Central memory CD8-positive, alpha-beta T cell (primary cell): ENCODE measurements at places on chromosomes 5 and 9.

- DNase-seq = no peak
Measured at GRCh38 chr9:75993434-75993833, 103.0 kb downstream of the PCSK5 start.

DNA sequence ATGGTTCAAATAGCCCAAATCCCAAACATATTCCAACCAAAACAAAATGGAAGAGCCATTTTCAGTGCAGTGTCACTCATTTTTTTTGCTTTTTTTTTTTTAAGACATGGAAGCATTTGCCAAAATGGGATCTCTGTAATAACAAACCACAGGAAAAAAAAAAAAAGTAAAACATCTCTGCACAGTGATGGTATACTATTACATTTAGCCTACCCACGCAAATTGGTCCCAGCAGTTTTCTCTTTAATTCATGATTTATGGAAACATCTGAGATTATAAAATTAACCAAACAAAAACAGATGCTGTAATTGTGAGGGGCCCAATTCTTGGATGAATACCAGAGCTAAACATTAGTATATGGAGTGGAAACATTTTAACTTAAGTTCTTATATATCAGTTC, 566.6 kb downstream of the ZNF608 start:
- no peak for DNase-seq

DNA sequence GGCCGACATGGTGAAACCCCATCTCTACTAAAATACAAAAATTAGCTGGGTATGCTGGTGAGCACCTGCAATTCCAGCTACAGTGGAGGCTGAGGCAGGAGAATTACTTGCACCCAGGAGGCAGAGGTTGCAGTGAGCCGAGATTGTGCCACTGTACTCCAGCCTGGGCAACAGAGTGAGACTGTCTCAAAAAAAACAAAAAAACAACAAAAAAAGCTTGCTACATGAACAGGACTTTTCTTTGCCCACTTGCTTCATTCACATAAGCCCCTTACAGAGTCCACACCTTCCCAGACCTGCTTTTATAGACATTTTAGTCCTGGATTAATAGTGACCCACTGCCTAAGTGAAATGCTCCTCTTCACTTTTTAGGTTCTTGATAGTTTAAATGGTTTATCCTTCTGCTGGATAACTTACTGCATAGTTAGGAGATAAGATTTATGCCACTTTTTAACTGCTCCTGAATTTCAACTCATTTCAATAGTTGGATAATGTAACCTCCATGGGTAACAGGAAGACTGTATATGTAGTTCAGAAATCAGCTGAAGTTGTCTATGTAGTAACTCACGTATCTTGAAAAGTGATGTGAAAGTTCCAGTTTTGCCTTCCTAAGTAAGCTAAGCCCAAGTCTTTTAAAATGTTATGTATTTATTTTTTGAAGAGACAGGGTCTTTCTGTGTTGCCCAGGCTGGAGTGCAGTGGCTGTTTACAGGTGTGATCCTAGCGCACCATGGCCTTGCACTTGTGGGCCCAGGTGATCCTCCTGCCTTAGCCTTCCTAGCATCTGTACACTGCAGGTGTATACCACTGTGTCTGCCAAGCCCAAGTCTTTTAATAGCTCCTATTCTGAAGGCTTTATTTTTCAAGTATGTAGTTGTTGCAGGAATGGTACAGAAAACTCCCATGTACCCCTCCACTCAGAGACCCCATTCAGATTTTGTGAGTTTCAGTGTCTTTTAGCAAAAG, 19.7 kb downstream of the SUB1 start:
- no peak for DNase-seq

DNA sequence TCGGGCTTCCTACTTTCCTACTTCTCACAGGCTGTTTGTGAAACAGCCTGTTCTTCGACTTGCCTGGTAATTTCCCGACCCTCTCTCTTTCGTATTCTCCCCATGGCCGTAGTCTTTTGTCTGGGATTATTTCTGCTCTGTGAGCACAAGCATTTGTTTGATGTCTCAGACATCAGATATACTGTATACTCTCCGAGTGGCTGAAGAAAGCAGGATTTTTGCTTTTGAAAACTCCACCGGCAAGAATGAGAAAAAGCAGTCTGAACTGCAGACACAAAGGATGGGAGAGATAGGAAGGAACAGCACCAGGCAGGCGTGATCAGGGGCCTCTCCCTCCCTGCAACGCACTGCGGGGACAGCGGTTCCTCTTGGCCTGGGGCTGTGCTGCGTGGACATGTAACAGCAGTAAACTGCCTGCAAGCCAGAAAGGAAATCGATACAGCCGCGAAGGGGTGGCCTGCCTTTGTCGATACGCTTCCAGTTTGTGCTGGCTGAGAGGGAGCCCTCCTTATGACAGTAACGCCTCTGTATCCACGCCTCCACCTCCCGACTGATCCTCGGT, 313.9 kb upstream of the TLE4 start:
- DNase-seq = no peak

- DNase-seq = no peak
Measured at GRCh38 chr5:142872795-142873194, 102.6 kb downstream of the ARHGAP26 start.

DNA sequence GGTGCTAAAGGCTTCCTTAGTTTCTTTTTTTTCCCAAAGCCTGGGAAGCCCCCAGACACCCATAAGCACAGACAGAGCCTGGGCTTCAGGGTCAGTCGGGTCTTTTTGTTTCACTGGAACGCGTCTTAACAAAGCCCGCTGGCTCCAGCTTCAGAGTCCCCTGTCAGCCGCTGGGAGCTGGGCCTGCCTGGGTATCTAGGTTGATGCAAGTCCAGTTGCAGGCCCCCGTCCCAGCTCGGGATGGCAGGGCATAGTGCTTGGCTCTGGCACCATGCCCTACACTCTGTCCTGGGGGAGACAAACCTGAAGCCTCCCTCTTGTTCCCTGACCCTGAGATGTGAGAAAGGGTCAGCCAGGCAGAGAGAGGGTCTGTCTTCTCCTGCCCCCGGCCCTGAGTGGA, 14.5 kb downstream of the OLFM1 start:
- DNase-seq = no peak

DNA sequence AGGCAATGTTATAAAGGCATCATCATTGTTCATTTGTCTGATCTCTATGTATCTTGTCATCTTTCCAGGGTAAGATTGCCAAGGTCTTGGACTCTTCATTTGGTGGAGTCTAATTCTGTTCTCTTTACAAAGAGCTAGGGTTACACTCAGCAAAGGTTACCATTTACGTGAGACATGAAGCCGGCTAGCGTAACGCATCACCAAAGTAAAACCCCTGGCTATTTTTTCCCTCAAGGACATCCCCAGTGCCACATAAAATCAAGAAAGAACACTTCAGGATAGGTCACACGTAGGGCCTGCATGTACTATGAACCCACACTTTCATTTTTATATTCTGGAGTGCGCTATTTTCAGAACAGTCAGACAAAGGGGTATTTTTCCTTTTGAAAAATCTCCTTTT, 20.0 kb upstream of the MYOT start:
- DNase-seq = no peak

- no peak for DNase-seq
Measured at GRCh38 chr5:14004598-14005394, 60.3 kb upstream of the DNAH5 start.

DNA sequence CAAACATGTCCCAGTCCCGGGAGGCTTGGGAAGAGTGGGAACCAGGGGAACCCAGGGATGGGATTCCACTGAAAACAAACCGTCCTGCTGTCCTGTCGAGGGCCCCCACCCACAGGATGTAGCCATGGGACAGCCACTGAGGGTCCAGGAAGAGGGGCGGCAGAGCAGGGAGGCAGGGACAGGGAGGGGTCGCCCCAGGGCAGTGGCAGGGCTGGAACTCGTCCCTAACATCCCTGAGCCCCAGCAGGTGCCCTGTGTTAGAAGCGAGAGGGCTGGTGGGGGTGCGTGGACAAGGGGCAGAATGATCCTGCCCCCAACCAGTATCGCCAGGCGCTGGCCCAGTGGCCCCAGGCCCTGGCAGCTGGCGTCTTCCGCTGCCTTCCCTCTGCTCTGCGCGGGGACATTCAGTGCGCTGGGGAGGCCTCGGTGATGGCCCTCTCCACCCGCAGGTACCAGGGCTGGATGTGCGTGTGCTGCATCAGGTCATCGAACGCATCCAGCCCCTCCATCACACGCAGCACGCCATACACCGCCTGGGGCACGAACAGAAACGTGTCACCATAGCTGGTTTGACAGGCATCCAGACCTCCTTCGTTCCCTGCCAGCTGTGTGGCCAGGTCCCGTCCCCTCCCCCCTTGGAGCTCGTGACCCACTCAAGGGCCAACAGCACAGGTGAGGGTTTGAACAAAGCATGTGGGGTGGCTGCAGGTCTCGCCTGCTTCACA, 6.6 kb downstream of the PTGES2 start:
- DNase-seq = no peak

- DNase-seq = no peak
Measured at GRCh38 chr9:109863961-109864360, 84.0 kb downstream of the PALM2AKAP2 start.

- no peak for DNase-seq
Measured at GRCh38 chr5:179311581-179311980, 33.7 kb downstream of the ADAMTS2 start.

GRCh38 chr5:141845371-141845851, 32.8 kb downstream of the PCDH1 start:
- DNase-seq = no peak

- no peak for DNase-seq
Measured at GRCh38 chr5:55609413-55609812, 74.6 kb upstream of the PLPP1 start.

- DNase-seq = no peak
Measured at GRCh38 chr5:142219146-142219545, 105.7 kb downstream of the SPRY4 start.

GRCh38 chr5:172979778-172980177, 3.8 kb upstream of the ATP6V0E1 start:
- DNase-seq = no peak

- DNase-seq = no peak
Measured at GRCh38 chr5:74251141-74252035, 389.1 kb downstream of the ENC1 start.

DNA sequence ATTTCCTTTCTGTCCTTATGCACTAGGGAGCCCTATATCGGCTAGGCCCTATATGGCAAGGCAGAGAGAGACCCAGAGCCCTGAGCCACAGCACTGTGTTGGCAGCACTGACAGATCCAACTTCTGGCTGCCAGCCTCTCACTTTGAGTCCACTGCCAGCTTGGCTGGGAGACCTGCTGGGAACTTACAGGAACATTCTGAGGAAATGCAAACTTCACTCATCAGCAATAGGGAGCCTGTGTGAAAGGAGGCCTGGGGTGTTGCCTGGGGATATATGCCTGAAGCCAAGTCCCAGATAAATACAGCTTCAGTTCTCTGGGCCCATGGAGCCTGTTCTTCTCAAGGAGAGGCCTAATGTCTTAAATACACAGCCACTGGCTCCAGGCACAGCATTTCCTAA, 78.0 kb downstream of the ADRB2 start:
- DNase-seq = no peak

GRCh38 chr5:7663808-7664207, 187.1 kb downstream of the CFAP90 start:
- DNase-seq = no peak

DNA sequence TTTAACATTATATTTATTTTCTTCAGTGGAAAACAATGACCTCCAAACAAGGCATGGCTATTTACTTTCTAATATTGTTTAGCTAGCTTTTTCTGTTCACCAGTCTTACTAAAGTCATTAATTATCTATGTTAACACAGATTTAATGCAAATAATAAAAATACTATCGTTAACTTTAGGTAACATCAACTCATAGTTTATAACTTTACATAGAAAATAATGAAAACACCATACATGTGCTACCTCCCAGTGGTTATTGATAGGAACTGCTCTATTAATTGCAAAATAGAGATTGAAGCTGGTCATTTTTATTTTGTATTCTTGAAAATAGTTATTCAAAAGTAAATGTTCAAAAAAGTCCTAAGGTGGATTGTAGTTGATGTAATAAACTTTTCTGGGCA, 78.3 kb upstream of the HCN1 start:
- no peak for DNase-seq

DNA sequence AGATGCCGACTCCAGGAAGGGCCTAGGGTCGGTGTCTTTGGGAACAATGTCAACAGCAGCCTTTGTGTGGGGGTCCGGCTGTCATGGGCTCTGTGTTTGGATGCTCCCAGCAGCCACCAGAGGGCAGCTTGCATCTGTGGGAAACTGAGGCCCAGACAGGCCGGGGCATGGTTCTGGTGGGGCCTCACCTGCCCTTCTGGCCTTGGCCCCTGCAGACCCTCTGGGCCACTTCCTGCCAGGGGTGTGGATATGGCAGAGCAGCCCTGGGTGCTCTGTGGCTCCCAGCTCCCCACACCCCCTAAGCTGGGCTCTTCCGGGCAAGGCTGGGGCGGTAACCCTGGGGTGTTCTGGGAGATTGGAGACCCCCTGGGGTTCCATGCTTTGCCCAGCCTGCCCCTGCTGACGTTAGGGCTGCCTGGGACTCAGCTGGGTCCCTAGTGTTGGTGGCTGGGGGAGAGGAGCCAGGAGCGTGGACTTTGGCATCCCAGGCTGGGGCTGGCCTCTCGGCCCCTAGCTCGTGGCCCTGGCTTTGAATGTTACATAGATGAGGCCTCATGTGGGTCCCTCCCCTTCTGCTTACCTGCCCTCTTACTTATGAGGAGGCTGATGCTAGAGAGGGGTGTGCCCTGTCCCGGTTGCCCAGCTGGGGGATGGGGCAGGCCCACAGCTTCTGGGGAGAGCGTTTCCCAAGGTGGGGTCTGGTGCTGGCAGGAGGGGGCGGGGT, 38.3 kb downstream of the RXRA start:
- DNase-seq = no peak

DNA sequence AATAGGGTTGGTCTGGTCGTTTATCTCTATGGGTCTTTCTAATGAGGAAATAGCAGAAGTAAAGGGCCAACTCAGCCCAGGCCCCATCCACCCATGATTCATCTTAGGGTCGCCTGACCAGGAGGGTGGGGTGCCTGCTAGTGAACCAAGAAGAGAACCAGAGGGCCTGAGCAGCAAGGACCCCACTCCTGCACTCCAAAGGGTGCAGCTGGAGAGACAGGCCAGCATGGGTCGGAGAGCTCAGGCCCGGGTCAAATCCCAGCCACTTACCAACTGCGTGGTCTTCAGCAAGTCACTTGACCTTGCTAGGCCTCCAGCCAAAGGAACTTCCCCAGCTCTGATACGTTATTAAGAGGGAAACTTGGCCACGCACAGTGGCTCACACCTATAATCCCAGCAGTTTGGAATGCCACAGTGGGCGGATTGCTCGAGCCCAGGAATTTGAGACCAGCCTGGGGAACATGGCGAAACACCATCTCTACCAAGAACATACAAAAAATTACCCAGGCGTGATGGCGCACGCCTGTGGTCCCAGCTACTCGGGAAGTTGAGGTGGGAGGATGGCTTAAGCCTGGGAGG, 4.3 kb downstream of the BBLN start:
- no peak for DNase-seq
